ENCODE measurements at places on chromosomes 3 and 15.
A peak's percentile ranks its signal among the peaks of the same experiment; 100 is the strongest.

DNA sequence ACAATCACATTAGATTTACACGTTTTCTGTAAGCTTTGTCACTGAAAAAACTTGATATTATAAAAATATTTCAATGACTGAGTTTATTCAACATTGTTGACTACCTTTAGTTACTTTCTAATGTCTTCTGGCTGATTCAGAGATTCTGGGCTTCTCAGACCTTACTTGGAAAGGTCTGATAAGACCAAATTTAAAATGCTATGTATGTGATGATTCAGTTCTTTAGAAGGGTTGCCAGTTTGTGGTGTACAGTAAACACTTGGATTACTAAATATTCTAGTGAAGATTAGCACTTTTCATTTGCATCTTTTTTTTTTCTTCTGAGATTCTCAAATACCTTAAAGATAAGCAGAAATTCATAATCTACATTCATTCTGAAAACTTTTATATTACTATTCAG lies 49.8 kb downstream of the SGO1 start:
- no peak for DNase-seq

GRCh38 chr3:103077910-103078309 lies 643.1 kb downstream of the ZPLD1 start:
- no peak for DNase-seq

GRCh38 chr15:70512772-70513362 lies 250.5 kb downstream of the UACA start:
- peak; percentile 38 for DNase-seq

DNA sequence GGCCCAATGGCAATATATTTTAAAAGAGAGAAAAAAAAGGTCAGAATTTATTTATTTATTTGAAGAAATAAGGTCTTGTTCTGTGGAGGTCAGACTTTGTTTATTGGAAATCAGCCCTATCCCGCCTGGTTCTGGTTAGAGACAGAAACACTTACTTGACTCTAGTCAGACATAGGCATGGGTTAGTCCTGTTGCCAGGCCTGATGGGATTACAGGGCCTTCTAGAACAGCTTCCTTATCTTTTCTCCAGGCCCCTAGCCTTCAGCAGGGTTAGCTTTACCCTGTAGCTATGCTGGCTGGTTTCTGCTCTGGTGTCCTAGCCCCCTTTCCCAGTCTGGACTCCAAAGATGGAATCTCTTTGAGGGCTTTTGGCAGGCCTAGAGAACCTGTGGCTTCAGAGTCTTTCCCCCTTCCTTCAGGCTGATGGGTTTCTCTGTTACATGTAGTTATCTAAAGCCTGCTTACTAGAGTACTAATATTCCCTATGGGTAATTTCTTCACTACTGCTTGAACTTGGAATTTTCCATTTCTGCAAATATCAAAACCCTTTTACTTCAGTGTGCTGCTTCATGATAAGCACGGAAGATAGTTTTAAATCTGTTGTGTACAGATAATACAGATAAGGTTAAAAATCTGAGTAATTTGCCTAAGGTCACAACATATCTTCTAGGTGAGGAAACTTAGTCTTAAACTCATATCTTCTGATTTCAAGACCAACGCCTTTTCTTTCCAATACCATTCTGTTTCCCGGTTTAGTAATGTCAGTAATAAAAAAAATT lies 10.6 kb downstream of the IREB2 start:
- no peak for DNase-seq

- peak; percentile 45 for DNase-seq
Measured at GRCh38 chr15:38696109-38696727, 131.6 kb upstream of the RASGRP1 start.

DNA sequence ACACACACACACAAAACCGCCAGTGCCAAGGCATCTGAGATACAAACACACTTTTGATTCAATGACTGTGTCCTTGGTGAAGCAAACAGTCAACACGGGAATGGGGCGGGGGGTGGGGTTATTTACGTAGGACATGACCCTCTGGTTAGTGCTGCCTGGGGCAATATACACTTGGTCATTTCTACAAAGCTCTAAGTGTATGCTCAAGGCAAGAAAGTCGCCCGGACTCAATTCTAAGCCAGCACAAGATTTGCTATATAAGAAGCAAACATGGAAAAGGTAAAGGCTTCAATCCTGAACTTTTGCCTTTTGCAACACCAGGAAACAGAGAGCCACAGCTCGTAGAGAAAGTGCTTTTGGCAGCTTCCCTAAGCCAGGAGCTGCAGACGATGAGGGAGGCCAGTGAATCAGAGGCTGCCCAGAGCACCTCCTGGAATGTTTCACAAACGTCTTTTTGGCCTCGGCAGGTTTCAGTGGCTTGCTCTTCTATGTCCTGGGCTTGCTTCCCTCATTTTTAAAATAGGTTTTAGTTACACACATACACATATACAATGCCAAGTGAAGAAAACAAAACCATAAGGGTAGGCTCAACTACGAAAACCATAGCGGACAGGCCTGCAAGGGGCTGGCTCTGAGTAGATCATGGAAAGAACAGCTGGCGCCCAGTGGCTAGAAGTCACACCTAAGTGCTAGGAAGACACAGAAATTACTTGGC lies 73.6 kb downstream of the TM4SF4 start:
- DNase-seq: no peak

DNA sequence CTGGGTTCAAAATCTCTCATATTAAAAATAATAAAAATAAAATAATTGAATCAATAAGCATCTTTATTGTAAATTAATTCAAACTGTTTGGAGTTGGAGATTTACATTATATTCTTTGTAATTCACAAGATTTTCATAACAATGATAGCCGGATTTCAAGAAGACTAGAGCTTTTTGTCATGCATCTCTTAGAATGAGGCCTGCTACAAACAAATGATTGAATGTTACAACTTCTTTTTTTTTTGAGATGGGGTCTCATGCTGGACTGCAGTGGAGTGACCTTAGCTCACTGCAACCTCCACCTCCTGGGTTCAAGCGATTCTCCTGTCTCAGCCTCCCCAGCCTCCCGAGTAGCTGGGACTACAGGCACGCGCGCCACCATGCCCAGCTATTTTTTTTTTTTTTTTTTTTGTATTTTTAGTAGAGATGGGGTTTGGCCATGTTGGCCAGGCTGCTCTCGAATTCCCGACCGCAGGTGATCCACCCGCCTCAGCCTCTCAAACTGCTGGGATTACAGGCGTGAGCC lies 3.5 kb downstream of the SLTM start:
- DNase-seq: no peak

- no peak for DNase-seq
Measured at GRCh38 chr3:147002721-147003120, 397.6 kb upstream of the PLSCR5 start.

- no peak for DNase-seq
Measured at GRCh38 chr3:29486096-29486495, 205.2 kb downstream of the RBMS3 start.

DNA sequence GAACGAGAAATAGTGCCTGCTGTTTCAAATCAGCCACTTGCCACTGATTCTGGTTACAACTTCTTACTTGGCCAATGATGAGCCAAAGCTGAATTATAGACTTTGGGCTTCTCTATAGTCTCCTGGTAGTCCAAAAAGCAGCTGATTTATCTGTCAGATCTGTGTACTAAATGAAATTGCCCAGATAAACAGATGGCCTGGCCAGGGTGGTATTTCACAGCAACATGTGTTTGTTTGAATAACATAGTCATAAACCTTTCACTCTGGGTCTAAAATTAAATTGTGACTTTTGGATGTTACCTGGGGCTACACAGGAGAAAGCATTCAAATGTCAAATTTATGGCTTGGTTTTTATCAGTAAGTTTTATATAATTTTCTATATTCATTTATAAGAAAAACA lies 147.0 kb downstream of the NECTIN3 start:
- DNase-seq: no peak

DNA sequence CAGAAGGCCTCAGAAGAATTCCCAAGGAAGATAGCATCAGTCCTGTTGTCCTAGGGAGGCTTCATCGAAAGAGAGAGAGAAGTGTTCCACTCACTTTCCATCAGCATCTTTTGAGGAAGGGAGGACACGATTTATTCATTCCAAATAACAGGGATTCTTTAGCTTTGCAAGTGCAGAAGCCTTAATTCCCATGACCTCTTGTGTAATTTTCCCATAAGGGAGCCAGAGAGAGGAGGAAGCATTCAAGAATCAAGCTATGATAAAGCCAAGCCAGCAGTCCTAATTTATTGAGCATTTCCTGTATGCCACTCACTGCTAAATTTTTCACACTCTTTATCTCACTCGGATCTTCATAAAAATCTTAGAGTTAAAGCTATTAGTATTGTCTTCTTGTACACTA lies 169.7 kb upstream of the MITF start:
- no peak for DNase-seq

GRCh38 chr3:166223120-166223519 lies 385.9 kb upstream of the BCHE start:
- no peak for DNase-seq

- DNase-seq: no peak
Measured at GRCh38 chr15:40776537-40777141, 6.9 kb downstream of the C15orf62 start.

- no peak for DNase-seq
Measured at GRCh38 chr3:147246906-147247305, 159.4 kb downstream of the ZIC4 start.

- no peak for DNase-seq
Measured at GRCh38 chr3:36893137-36893557, 51.7 kb downstream of the TRANK1 start.

GRCh38 chr3:175163686-175164085 lies 304.6 kb downstream of the NAALADL2 start:
- DNase-seq: no peak

GRCh38 chr3:13492976-13493866 lies 13.1 kb downstream of the HDAC11 start:
- DNase-seq: no peak

DNA sequence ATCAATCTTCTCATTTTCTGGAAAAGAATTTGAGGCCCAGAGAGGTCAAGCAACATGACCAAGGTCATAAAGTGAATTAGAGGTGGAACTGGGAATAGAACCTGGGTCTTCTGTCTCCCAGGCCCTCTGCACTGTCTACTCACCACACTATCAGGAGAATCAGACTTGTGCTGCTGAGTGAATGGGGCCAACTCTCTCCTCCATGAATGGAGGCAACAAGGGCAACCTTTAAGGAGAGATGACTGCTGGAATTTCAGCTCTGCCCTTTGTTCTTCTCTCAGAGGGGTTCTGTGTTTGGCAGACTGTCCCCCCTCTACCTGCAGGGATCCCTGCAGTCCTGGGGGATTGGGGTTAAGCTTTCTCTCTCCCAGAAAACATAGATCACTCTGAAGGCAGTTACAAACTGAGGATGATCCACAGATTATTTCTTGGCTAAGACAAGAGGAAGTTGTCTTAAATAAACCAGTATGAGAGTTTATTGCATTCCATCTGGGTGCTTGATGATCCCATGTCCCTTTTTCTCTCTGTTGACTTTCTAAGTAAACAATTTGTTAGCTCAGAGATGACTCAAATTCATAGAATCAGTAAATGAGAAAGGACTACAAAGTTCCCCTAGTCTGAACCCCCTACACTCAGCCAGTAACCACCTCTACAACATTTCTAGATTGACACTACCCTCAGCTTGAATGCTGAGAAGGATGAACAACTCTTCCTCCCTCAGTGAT lies 99.0 kb upstream of the LIPC start:
- DNase-seq: no peak

- DNase-seq: no peak
Measured at GRCh38 chr15:25900901-25901300, 37.8 kb upstream of the ATP10A start.

- DNase-seq: no peak
Measured at GRCh38 chr3:134464064-134464688, 21.6 kb downstream of the ANAPC13 start.

- no peak for DNase-seq
Measured at GRCh38 chr15:75597667-75598341, 18.7 kb upstream of the PTPN9 start.

GRCh38 chr15:63047792-63048114 lies 5.2 kb downstream of the TPM1 start:
- no peak for DNase-seq

- no peak for DNase-seq
Measured at GRCh38 chr15:60191821-60192220, 187.7 kb downstream of the FOXB1 start.
